Type B pancreatic cell (in vitro differentiated cells): ENCODE measurements at places on chromosomes 5 and 9.

GRCh38 chr5:36958612-36959011, 82.0 kb downstream of the NIPBL start:
- no peaks in the 10 kb centered on the region for H3K4me1 ChIP-seq
- no peaks in the 10 kb centered on the region for H3K27me3 ChIP-seq
- DNase-seq = no peak
- H3K27ac ChIP-seq = no peak overlapping the region
- no peak overlapping the region for H3K4me3 ChIP-seq

DNA sequence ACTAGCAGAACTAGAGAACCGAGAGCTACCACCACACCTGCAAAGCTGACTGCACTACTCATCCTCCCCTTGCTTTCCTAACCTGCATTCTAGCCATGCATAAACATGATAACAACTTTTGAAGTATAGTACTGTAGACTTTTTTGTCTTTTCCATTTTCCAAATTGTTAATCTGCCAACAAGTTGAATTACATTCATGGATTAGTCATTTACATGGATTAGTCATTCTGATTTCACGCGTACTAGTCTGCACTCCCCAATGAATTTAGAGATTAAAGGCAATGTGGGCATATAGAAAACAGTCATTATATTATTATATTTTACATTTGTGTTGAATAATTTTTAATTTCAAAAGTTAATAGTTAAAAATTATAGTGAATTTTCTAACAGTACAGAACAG, 81.4 kb downstream of the EDIL3 start:
- no peak overlapping the region for H3K4me3 ChIP-seq
- no peaks in the 10 kb centered on the region for H3K4me1 ChIP-seq
- H3K27me3 ChIP-seq = no peaks in the 10 kb centered on the region
- no peaks in the 10 kb centered on the region for H3K36me3 ChIP-seq

DNA sequence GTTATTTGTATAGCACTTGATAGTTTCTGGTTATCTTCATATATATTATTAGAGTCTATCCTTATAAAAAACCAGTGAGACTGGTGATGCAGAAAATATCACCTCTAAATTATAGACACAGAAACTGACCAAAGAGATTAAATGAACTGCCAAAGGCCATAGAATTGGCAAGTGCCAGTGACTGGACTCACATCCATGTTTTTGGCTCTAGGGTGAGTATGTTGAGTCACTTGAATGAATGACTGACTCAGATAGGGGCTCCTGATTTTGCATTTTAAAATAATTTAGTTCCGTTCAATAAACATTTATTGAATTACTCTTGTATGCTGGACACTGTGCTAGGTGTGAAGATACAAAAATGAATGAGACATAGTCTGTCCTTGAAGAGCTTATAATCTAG, 70.7 kb downstream of the NR2F1 start:
- no peak for DNase-seq
- H3K27me3 ChIP-seq = no peaks in the 10 kb centered on the region
- H3K4me1 ChIP-seq = no peaks in the 10 kb centered on the region
- no peak overlapping the region for H3K27ac ChIP-seq
- H3K36me3 ChIP-seq = no peaks in the 10 kb centered on the region

GRCh38 chr9:35570709-35571504, 34.2 kb upstream of the TESK1 start:
- no peaks in the 10 kb centered on the region for H3K4me1 ChIP-seq
- no peaks in the 10 kb centered on the region for H3K27me3 ChIP-seq
- no peak for DNase-seq
- H3K27ac ChIP-seq = no peak overlapping the region

DNA sequence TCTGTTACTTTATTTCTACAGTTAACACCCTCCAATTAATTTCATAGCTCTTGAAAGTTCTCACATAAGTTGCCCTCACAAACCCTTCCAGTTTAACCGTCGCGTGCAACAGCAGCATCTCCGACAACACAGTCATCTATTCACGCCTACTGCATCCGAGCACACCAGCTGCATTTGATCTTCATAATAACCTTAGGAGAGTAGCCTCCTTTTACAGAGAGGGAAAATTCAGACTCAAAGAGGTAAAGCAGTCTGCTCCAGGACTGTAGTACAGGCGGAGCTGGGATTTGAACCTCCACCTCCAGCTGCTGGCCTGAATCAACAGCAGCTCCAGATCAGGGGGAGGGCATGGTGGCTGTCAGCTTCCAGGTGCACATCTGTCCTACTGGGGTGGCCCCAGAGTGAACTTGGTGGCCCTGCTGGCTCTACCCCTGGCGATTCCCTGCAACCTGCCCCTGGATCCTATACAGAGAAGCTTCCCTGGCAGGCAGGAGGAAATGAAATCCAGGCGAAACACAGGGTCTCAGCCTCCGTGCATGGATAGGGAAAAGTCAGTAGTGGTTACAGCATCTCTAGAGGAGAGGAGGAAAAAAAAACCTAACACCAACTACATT, 71.6 kb upstream of the UNC5A start:
- DNase-seq = peak; percentile 42
- peak overlapping the region; percentile 55 for H3K4me3 ChIP-seq
- no peaks in the 10 kb centered on the region for H3K36me3 ChIP-seq
- H3K4me1 ChIP-seq = peaks cover 42% of the 10 kb centered on the region
- H3K27me3 ChIP-seq = peaks cover 32% of the 10 kb centered on the region

DNA sequence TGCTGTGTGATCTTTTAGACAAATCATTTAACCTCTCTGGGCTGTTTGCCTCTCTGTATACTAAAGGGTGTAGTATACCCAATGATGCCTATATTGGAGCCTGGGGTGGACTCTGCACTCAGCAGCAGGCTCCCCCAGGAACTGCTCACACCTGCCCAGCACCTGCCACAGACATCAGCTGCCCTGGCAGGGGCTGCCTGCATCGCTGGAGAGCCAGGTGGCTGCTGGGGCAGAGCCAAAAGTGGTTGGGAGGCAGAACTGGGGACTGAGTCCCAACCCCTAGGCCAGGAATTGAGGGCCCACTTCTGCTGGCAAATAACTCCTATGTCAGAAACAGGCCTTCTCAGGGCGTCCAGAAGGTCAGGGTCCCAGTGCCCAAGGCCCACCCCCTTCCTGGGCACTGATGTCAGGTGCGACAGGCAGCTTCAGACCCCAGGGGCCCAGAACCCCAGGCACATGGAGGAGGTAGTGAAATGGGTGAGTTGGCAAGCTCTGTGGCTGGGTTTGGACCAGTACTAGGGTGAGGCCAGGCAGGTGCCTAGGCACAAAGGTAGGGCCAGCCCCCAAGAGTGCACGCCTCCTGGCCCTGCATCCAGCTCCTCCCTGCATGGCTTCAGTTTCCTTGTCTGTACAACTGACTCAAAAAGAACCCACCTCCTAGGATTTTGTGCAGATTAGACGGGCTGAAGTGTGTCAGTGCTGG, 5.8 kb downstream of the UNC5A start:
- H3K27ac ChIP-seq = no peak overlapping the region
- H3K36me3 ChIP-seq = no peaks in the 10 kb centered on the region
- peaks cover 75% of the 10 kb centered on the region for H3K27me3 ChIP-seq
- H3K4me3 ChIP-seq = peak overlapping the region; percentile 77
- H3K4me1 ChIP-seq = peaks cover 3% of the 10 kb centered on the region
- DNase-seq = no peak

- no peaks in the 10 kb centered on the region for H3K36me3 ChIP-seq
- H3K4me3 ChIP-seq = no peak overlapping the region
- DNase-seq = no peak
- peaks cover 6% of the 10 kb centered on the region for H3K27me3 ChIP-seq
These were observed 18.6 kb downstream of the C9orf57 start for GRCh38 chr9:72041775-72042194.

- H3K4me3 ChIP-seq = no peak overlapping the region
- no peak overlapping the region for H3K27ac ChIP-seq
- no peak for DNase-seq
- peaks cover 26% of the 10 kb centered on the region for H3K4me1 ChIP-seq
- H3K27me3 ChIP-seq = peaks cover 16% of the 10 kb centered on the region
These were observed 33.3 kb downstream of the TAS2R1 start for GRCh38 chr5:9596824-9597223.
